ENCODE measurements at places on chromosomes 1 and 21. TPM values are rescaled to one million over a fixed set of nuclear protein-coding genes. Genes with fewer than 3 reads are reported as not detected.

- no peak for DNase-seq
Observed at GRCh38 chr1:1599030-1599934, 653 bp downstream of the FNDC10 start.

DNA sequence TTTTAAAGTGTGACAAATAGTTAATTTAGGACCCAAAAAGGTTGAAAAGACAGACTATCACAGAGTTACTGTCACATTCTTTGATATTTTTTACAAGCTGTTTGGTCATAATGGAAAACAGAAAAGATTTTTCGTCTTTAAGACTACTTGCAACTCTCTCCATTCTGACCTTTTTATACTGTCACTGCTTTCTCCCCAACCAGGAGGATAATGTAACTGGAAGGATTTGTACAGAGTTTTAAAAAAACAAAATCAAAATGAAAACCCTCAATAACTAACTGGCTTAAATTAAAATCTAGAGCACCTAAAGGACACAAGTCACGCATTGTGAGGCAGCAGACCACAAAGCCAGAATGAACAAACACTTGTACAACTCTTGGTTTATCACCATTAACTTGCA is 257.7 kb downstream of the FAF1 start:
- DNase-seq: no peak

DNA sequence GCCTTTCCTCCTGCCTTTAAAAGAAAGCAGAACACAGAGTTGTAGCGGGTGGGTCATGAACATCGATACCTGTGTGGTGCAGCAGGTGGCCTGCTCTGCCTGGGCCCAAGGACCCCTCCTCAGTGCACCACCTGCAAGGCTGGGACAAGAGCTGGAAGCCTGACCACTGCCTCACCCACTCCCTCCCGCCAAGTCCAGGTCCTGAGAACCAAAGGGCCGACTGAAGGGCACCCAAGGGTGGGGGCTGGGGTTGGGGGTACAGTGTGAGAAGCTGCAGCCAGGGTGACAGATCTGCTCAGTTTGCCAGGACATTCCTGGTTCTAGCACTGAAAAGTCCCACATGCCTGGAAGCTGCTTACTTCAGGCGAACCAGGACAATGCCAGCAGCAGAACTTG is 36.1 kb downstream of the NTPCR start:
- no peak for DNase-seq

GRCh38 chr1:155093911-155094621 is 15.4 kb downstream of the EFNA3 start:
- DNase-seq: no peak

The BATF3 gene
- 18.4 TPM for total RNA-seq

The NBPF10 gene
- total RNA-seq: 1.2 TPM

DNA sequence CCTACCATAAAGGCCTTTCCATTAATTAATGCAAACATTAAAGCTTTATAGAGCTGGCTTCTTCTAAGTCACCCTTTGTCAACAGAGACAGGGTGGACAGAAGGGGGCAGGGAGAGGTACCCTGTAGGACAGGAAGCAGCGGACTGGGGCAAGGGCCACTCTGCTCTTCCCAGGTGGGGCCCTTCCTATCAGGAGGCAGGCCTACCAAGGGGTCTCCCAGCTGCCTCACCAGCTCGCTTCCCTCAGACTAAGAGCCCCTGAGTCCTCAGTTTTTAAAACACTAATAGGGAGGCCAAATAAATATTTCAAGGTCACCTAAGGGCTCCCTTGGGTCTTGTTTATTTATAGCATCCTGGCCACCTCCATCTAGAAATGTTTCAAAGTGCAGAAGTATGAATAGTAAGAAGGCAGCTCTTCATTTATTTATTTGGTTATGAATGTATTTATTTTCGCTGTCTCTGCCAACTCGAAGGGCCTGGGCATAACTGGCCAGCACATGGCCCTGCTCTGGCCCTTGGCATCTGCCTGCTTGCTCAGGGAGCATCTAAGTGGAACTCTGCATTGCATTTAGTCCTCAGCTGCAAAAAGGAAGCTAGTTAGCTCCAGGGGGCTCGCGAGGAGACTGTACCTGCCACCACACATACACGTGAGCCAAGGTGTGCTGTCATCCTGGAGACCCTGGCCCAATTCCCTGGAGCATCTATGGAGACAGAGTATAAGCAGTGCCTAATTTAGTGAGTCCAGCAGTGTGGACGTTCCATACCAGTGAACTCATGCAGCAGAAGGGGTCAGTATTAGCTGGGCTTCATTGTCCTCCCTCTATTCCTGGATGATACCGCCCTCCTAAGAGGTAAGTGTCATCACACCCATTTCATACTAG is 395.1 kb upstream of the VAMP3 start:
- DNase-seq: peak; percentile 24

DNA sequence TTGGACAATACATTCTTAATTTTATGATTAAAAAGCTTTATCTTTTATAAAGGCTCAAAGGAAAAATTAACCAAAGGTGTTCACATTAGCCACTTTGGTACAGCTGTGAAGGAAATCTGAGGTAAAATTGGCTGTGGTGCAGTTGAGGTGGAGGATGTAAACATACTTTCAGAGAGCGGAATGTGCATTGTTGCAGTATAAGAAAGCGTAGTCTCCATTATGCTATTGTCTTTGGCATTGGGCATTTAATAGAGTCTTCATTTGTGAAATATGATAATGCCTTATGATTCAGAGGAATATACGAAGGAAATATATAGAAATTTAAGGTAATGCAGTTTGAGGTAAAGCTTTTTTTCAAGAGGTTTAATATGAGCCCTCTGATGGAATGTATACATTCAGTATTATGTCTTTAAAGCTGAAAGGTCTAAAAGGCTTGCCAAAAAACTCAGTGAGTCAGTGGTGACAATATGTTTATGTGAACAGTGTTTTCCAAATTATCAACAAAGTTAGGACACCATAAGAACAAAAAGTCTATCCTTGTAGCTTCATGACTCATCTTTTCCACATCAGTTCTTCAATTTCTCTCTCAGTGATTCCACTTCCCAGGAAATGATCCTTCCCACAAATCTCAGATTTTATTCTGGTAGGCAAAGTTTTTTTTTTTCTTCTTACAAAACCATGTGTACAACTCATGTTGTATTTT is 26.9 kb upstream of the DDR2 start:
- DNase-seq: no peak

Data from ascending aorta (tissue), 2 donors.